ENCODE measurements at places on chromosomes 3 and 15.

- no peak for DNase-seq
These were observed 2.7 kb upstream of the ARNT2 start for GRCh38 chr15:80401456-80401855.

- DNase-seq = no peak
These were observed 34.8 kb upstream of the CFAP20DC start for GRCh38 chr3:59084583-59084982.

DNA sequence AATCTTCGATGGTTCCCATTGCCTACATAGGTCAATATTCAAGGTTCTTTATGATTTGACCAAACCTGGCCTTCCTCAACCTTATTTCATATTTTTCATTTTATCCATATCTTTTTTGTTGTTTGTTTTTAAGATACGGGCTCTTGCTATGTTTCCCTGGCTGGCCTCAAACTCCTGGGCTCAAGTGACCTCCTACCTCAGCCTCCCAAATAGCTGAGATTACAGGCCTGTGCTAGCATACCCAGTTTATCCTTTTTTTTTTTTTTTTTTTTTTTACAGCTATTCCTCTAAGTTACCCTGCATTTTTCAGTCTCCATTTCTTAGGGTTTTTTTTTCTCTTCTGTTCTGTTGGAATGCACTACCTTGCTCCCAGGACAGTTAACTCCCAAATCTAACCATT is 14.5 kb downstream of the ZNF609 start:
- DNase-seq = no peak

- DNase-seq = no peak
These were observed 251.4 kb downstream of the NR1D2 start for GRCh38 chr3:24196526-24196925.

DNA sequence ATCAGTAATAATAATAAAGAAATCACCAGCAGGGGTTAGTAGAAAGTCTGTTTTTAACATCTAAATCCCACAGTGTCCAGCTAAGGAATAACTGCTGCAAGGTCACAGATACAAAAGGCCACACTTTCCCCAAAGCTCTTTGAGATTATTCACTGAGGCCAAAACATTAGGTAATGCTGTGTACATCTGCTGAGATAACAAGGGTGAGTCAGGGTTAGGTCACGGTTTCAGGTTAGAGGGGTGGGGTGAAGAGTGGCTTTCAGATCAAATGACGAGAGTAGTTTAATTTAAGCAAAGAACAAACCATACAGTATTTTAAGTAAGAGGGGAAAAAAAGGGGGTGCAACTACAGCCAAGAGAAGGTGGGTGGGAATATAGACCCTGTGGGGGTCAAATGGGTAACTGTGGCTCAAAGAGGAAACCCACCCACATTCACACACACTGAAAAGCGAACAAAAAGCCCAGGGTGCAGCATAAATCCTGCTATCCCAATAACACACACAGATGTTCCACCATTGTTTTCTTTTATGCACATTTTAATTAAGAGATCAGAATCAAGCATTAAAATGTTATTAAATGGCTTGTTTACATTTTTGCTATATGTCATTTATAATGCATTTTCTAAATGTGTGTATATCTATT is 412.9 kb downstream of the TIGIT start:
- DNase-seq = no peak

DNA sequence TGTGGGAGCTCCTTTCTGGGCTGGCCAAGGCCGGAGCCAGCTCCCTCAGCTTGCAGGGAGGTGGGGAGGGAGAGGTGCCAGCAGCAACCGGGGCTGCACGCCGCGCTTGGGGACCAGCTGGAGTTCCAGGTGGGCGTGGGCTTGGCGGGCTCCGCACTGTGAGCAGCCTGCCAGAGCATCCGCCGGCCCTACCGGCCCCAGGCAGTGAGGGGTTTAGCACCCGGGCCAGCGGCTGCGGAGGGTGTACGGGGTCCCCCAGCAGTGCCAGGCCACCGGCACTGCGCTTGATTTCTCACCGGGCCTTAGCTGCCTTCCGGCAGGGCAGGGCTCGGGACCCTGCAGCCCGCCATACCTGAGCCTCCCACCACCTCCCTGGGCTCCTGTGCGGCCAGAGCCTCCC is 651.0 kb upstream of the ARPP21 start:
- no peak for DNase-seq

DNA sequence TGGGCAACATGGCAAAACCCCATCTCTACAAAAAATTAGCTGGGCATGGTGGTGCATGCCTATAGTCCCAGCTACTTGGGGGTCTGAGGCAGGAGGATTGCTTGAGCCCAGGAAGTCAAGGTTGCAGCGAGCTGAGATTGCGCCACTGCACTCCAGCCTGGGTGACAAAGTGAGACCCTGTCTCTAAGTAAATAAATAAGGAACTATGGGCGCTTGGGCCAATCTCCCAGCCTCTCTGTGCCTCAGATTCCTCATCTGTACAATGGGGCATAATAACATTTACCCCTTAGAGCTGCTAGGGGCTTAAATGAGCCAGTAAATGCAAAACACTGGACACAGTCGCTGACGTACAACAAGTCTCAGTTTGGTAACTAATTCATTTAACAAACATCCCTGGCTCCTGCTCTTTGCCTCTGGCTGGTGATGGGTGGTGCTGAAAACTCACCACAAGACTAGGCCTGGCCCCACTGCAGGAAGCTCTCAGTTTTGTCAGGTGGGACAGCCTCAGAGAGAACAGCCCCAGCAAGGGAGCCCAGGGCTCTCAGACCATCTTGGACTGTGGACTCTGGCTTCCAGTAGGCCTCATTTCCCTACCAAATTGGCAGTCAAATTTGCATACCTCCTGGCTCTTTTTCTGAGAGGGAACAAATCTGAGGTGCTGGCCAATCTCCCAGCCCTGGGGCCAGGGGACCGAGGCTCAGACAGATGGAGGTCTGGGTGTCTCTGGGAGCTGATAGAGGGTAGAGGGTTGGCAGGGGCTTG is 6.4 kb upstream of the TBC1D2B start:
- DNase-seq = no peak

DNA sequence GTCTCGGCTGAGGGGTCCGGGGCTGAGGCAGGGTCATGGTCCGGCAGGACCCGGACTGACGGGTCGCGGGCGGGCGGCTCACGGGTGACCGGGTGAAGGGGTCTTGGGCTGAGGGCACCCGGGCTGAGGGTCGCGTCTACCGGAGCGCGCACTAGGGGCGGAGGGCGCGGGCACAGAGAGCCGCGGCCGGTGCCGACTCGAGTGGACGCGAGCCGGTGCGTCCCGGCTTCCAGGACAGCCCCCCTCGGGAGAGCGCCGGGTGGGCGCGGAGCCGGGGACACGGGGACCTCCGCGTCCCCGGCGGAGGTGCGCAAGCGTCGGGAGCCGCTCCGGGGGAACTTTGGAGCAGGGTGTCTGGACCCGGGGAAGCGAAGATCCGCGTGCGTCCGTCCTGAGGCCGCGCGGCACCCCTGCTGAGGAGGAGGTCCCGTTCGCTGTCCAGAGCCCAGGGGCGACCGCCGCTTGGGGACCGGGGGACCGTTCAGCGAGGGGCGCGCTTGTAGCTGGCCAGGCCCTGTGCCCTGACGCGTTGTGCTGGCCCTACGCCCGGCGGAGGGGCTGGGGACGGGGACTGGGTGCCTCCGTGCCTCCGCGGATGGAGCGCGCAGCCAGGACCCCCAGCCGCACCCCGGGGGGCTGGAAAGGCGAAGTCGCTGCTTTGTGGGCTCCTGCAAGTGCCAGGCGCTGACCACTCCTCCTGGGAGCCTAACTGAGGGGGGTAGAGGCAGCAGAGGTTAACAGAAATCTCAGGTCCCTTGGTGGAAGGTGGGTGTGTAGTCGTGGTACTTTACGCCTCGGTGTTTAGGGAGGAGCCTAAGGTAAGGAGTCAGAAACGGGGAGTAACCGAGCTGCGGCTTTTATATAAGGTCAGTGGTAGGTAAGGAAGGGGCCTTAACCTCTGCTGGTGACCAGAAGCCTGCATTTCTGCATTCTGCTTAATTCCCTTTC is at the start of gene PPARG:
Gene PPARG, plus strand, starts transcription at position 889 of the 948 bp plus-strand sequence. CDS start 90,642 bp downstream, outside the sequence.
- DNase-seq = no peak

- no peak for DNase-seq
These were observed 20.3 kb downstream of the SPG21 start for GRCh38 chr15:64969401-64969800.

GRCh38 chr3:24067483-24067882 is 122.4 kb downstream of the NR1D2 start:
- DNase-seq = no peak

DNA sequence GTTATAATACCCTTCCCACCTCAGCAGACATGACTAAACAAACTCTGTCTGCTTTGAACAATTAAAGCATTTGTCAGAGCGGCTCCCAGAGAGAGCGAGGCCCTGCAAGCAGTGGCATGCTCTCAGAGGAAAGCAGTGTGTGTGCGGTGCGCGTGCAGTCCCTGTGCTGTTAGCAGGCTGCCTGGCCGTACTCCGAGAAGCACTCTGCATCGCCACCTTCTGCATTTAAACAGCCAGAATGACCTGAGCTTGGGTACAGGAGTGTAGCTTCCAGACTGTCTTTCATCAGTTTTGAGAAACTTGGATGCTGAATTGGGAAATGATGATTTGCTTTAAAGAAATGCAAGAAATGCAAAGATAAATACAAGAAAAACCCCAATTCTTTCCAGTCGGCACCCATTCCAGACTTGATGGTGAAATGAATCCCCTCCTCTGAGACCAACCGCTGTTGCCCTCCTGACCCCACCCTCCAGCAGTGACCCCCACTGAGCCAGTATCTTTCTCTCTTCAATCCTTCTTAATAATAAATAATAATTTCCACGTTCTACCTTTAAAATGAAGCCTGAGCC is 113.5 kb downstream of the VGLL4 start:
- DNase-seq = no peak

DNA sequence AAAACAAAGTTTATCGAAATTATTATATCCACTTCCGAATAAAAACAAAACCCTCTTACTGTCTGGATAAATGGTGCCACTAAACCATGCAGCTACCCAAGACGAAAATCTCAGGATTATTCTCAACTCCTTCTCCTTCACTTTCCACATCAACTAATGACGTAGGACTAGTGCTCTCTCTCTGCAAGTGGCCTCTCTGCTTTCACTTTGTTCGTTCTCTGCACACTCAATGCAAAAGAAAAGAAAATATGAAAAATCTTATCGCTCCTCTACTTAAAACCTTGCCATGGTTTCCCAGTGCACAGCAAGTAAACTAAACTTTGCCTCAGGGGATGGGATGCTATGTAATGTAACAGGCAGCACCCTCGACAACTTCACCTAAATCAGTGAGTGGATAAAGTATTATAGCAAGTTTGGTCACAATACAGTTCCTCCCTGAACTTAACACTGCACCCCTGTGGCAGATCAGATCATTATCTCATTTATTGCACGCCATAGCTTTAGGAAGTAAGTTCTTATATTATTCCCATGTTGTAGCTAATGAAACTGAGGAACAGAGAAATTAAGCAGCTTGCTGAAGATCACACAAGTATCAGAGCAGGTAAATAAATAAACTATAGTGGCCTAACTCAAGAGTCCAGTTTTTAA is 262.7 kb upstream of the GADL1 start:
- no peak for DNase-seq

- DNase-seq = no peak
These were observed 16.7 kb downstream of the MAPKBP1 start for GRCh38 chr15:41790756-41791546.

GRCh38 chr3:113285741-113286140 is 74.4 kb downstream of the BOC start:
- DNase-seq = no peak

DNA sequence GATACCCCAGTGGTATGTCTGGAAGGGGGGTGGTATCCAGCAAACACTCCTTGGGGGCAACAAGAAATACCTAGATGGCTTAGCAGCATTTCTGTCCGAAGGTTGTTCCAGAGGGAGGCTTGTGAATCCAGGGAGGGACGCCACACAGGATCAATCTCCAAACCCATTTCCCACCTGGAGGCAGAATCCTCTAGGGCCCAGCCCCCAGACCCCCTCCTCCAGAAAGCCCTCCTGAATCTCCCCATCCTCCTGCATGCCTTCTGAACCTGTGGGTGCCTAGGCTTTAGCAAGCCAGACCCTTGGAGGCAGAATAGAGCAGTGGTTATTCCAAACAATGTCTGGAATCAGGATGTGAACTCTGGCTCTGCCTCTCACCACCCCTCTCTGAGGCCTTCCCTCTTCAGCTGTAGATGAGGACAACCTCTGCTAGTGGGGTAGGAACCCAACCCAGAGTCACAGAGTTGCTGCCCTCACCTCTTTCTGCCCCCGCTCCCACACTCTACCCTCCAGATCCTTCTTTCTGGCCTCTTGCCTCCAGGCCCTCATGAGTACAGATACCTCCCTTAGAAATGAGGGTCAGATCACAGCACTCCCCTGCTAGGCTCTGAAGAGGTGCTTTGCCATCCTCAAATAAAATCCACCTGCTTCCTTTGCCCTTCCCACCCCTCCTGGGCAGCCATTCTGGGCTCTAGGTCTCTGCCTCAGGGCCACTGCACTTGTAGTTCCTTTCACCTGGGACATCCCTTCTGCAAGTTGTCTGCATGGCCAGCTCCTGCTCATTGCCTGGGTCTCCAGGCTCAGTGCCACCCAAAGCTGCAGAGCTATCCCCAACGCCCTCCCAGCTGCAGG is 8.1 kb downstream of the CISH start:
- no peak for DNase-seq

GRCh38 chr15:70044168-70044567 is 53.5 kb downstream of the TLE3 start:
- no peak for DNase-seq

DNA sequence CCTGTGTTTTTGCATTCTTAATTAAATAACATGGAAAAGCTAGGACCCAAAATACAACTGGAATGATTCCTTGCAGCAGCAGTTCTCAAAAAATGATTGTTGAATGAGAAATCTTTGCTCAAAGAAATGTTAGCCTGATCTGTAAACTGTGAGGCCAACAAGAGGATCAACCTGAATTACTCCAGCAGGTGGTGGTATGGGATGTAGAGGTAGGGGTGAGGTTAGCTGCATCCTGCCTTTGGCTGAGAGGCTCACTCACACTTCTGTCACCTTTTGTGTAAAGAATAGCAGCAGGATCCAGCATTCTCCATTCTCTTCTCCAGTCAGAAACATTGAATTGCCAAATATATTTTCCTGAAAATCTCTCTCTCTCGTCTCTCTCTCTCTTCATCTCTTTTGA is 26.5 kb upstream of the FAM98B start:
- no peak for DNase-seq

- no peak for DNase-seq
These were observed 57.9 kb downstream of the ADCY5 start for GRCh38 chr3:123390865-123391600.

- no peak for DNase-seq
These were observed 18.4 kb downstream of the KLF15 start for GRCh38 chr3:126338790-126339288.

DNA sequence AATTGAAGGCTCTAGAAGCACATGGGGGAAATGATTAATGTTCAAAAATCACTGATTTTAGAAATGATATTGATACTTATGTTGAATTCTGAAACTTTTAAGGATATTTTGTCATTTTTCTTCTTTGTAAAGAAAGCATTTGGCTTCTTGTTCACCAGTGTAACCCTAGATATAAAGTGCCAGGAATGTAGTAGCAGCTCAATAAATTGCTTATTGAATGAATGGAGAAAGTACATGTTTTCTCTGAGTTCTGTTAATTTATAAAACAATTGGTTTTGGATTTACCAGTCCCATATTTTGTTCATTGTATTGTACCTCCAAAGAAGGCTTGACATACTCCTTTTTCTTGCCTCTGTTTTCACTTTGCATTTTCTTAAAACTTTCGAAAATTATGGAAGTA is 2.4 kb downstream of the PLCL2 start:
- DNase-seq = no peak
